Amygdala (tissue), 56 donors: ENCODE measurements at places on chromosomes 2 and 18.

DNA sequence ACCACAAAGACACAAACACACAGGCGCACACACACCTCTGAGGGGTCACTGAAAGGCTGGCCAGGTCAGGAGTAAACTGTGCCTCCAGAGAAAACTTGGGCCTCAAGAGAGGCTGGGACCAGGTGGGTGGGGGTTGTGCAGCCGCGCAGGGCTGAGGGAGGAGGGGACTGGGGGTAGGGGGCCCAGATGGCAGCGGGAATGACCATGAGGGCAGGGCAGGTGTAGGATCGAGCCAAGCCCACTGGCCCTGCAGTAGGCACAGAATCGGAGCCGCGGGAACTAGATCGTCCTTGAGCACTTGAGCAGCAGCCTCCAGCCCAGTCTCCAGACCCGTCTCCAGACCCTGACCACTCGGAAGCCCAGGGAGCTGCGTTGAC lies 36.8 kb downstream of the ANKMY1 start:
- no peak for DNase-seq

GRCh38 chr2:27262379-27263286 lies at the start of gene SLC30A3:
Gene SLC30A3, minus strand, starts transcription at chr2:27263047. Its CDS starts 141 bp downstream, at chr2:27262906.
- peak; percentile 23 for DNase-seq

DNA sequence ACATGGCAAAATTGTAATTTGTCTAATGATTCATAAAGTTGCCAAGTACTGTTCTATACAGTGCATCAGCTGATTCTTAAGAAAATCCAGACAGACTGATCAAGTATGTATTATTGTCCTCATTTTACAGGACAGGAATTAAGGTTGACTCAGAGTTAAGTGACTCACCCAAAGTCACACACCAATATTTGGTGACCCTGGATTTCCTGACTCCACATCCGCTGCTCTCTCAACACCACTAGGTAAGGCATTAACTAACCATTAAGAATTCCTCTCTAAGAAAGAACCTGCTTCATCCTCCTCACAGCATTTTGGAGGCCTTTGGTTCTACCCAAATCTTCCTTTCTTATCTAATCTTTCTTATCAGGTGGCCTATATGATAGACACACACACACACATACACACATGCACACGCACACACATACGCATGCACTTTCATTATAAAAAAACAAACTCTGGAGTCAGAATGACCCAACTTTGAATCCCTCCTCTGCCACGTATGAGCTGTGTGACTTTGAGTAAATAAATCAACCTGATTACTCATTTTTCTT lies 150.8 kb downstream of the ANKRD44 start:
- DNase-seq = no peak

DNA sequence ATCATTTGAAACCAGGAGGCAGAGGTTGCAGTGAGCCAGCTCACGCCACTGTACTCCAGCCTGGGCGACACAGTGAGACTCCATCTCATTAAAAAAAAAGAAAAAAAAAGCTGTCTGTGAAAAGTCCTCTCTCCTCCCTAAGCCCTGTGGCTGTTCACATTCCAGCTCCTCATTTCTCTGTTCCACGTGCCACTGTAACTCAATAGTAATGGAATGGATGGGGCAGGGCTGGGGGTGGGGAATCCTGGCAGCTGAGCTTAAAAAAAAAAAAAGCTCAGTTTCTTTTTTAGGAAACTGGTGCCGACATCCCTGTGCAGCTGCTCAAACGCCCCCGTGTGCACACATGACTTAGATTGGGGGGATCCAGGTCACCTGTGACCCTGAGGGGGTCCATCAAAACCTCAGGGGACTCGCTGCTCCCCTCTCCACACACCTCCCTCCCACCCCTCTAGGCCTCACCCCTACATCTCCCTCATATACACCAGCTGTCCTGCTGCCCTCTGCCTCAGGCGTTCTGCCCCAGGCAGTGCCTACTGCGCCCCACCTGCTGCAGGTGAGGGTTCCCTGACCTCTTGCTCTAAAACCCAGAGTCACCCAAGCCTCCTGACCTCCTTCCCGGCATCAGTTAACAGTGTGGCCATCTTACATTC lies 255.4 kb downstream of the AGAP1 start:
- no peak for DNase-seq

- DNase-seq = no peak
Measured at GRCh38 chr2:127594116-127594591, 51.8 kb upstream of the GPR17 start.

DNA sequence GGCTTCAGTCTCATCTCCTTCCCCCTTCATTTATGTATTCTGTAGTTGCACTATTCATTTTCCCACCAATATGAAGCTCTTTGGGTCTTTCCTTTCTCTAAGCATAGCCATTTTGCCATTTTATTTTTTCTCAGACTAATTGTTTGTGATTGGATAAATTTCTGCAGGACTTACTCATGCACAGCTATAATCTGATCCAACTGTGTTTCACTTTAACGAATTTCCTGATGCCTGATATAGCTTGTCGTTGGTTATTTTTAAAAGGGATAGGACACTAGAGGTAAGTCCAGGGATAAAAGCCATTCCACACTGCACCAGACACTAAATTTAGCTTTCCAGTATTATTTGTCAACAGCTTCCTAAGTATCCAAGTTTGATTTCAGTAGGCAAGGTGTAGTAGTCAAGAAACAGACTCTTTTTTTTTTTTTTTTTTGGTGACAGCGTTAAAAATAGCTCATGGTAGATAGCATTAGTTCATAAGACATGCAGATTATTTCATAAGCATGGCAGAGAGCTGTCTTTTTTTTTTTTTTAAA lies 17.4 kb downstream of the ASB18 start:
- no peak for DNase-seq

GRCh38 chr2:151518802-151519201 lies 109.1 kb downstream of the RIF1 start:
- no peak for DNase-seq

GRCh38 chr2:35220461-35220860 lies 1135.1 kb upstream of the CRIM1 start:
- no peak for DNase-seq

DNA sequence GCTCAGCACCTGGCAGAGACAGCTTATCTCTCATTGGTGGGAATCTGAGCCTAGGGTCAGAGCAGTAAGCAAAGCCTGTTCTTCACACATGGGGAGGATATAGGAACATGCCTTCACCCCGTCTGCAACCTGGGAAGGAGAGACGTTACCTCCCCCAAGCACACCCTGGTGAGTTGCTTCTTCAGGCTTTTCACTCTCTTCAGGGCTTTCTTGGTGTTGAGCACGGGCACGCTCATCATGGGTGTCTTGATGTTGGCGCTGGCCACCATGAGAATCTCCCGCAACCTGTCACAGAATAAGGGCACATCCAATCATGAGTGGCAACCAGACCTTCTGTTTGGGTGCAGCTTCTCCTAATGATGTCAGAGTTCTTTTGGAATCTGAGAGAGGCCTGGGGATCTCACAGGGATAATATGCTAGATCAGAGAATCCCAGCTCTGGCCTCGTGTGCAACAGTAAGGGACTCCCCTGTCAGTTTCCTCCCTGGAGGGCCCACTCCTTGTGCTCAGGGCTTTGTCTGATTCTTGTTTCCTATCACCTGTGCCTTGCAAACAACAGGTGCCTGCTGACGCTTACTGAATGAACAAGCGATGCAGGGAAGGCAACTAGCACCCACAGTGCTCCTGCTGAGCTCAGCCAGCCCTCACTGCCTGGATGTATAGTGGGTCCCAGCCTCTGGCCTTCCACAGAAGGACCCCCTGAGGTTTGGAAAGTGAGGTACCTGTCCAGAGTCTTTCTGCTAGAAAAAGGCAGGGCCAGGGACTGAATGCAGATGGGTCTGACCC lies 66.3 kb downstream of the POLR1A start:
- no peak for DNase-seq

DNA sequence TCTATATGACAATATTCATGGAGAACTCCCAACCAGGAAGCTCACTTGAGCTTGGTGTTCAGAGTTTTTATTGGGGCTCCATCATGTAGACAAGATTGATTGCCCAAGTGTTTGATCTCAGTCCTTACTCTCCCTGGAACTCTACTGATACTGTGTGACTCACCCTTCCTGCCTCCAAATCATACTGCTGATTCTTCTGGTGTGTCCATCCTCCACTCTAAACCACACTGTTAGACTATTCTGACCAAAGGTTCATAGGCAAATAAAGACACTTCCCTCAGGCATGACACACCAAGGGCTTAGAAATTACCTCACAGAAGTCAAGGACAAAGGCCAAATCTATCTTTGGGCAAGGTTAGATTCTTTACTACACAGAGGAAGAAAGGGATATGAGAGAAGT lies 107.9 kb upstream of the CDH20 start:
- no peak for DNase-seq

DNA sequence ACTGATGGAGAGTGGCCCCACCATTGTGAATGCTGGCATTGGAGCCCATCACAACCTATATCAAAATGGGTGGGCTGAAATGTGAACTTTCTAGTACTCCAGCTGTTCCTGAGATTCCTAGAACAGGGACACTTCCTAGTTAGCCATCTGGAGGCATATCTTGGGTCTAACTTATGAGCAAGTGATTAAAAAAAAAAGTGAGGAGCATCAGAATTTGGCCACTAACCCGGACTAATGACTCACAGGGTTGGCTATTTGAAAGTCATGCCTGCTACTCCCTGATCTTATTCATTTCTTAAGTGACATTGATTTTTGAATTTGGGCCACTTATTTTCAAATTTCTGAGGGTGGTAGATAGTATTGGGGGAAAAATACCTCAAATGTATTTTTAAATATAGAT lies 216.6 kb downstream of the HRH4 start:
- DNase-seq = no peak

- no peak for DNase-seq
Measured at GRCh38 chr2:5908071-5908470, 215.9 kb downstream of the SOX11 start.

GRCh38 chr2:274503-274902 lies 9.8 kb downstream of the ACP1 start:
- no peak for DNase-seq

DNA sequence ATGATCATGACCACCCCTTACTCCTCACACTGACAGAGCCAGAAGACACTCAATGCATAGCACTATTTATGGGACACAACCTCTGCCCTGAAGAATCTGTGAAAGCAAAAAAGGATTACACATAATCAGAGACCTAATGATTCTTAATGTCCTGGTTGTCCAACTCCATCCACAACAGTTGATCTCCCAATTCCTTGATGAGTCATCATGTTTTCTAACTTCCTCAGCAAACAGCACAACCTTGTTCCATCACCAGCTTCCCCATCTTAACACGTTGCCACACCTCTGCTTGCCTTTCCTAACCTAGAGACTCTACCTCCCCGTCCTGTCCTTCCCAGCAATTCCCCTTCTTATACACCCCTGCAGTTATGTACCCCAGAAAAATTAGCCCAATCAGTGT lies 13.2 kb upstream of the MARCHF4 start:
- DNase-seq = no peak

GRCh38 chr2:73013936-73014335 lies 57.6 kb downstream of the SFXN5 start:
- DNase-seq = no peak

GRCh38 chr2:104793966-104794365 lies 59.9 kb upstream of the POU3F3 start:
- DNase-seq = no peak

DNA sequence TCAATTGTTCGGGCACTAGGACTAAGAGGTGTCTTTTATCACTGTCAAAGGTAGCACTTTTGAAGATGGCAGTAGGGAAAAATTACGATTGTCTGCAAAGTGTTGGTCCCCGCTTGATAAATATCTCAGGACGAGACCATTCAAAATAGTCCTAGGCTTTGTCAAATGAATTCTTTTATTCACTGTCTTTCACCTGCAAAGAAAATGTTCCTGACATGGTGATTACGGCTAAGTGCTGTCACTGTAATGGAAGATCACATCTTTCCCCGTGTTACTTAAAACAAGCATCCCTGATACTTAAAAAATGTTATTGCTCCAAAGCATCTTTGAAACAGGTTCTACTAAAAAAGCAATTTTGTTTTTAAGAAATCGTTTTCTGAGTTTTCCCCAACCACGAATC lies 71.7 kb downstream of the KCTD1 start:
- DNase-seq = no peak

- DNase-seq = no peak
Measured at GRCh38 chr2:48496849-48497248, 33.1 kb upstream of the STON1 start.

GRCh38 chr2:98821629-98822135 lies 90.8 kb upstream of the MGAT4A start:
- no peak for DNase-seq

GRCh38 chr2:135494917-135495316 lies 36.1 kb downstream of the ZRANB3 start:
- DNase-seq = no peak

GRCh38 chr2:160674146-160674750 lies 180.6 kb upstream of the RBMS1 start:
- DNase-seq = no peak

- DNase-seq = no peak
Measured at GRCh38 chr2:152012697-152013096, 86.1 kb downstream of the CACNB4 start.

DNA sequence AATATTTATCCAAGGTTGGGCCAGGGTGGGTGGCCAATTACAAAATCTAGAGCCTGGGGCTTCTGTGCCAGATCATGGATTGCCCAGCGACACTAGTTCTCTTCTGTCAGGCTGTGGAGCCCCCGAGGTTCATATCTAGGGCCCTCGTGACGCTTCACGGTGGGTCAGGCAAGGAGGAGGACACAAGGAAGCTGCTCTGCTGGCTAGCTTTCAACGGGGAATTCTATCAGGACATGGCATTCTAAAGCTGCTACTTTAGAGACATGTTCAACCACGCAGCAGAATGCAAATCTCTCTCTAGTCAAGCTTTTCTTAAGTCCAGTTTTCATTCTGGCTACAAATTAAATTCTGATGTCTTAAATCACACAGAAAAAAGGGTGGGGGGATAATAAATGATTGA lies 180.2 kb downstream of the THADA start:
- no peak for DNase-seq

DNA sequence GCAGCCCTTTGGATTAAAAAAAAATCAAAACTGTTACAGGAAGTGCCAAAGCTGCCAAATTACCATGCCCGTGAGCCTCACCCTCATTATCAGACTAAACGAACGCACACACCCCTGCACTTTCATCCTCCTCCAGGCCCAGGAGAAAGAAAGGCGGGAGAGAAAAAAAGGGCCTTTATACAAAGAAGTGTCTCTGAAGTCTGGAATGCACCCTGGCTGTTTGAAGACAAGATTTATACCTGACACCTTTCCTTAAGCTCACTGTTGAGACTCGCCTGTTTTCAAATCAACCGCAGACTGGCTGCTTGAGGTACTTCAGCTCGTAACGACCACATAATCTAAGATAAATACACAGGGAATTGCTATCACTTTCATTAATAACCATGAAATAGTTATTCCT lies 31.0 kb downstream of the EDAR start:
- DNase-seq = no peak
